ENCODE measurements at places on chromosomes 12 and 14.

- DNase-seq: peak; percentile 71
These were observed at the start of gene ABHD4 for GRCh38 chr14:22598099-22598895. Gene ABHD4 (plus strand): TSS chr14:22598300. CDS start chr14:22598307, 7 bp downstream.

GRCh38 chr14:58060077-58060476 lies 91.9 kb downstream of the ARMH4 start:
- DNase-seq: no peak

- no peak for DNase-seq
These were observed 5.9 kb downstream of the C12orf75 start for GRCh38 chr12:105336411-105336810.

- no peak for DNase-seq
These were observed 38.0 kb upstream of the PPFIA2 start for GRCh38 chr12:81797100-81797499.

GRCh38 chr12:93661021-93661420 lies 16.2 kb upstream of the CRADD start:
- DNase-seq: no peak

All from occipital lobe (tissue), 3 donors.